ENCODE measurements at places on chromosomes 3 and 15.

DNA sequence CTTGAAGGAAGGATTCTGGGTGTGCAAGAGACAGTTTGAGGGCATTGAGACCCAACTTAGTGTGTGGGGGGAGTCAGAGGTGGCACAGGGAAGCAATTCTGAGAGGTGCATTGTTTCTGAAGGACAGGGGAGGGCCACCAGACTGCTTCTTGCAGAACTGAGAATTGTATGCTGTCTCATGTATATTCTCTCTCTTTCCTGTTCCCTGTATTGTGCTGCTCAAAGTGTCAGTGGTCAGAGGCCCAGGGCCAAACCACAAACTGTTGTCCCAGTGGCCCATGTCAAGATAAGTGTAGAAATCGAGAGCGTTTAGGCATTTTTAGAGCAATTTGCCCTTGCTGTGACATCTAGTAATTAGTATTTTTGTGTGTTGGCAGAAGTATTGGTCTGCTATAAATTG is 567.1 kb downstream of the EDEM1 start:
- no peak for DNase-seq

- no peak for DNase-seq
Measured at GRCh38 chr15:67992834-67993233, 61.3 kb upstream of the PIAS1 start.

DNA sequence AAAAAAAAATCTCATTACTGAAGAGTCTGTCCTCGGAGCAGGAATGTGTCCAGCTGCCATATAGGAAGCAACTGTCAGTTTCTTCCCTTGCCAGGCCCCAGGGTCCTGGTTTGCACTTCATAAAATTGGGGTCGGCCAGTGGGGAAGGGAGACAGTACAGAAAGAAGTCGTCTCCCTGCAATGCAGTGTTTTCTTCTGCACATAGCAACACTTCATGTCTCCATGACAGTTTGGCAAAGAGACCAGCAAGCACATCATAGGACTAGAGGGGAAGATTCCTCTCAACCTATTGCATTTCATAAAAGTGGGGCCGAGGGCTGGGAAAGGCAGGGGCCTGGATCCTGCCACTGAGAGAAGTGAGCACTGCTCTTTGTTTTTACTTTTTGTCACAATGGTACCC is 138.2 kb upstream of the HACD2 start:
- DNase-seq, result no peak

DNA sequence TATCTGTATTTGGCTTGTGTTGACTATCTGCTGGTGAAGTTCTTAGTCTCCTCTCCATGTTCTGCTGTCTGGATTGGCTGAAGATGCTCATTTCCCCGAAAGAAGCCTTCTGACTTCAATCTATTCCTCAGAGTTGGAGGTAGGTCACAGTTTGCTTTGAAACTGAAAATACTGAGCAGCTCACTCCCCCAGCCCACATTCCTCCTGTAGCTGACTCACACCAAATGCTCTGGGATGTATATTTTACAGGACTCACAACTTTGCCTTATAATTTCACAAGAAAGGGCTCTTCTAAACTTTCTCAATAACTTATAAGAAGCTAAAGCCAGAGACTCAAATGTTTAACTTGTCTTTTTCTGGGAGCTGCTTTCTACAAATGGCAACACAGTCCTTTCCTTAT is 36.3 kb upstream of the SNX4 start:
- DNase-seq, result no peak

DNA sequence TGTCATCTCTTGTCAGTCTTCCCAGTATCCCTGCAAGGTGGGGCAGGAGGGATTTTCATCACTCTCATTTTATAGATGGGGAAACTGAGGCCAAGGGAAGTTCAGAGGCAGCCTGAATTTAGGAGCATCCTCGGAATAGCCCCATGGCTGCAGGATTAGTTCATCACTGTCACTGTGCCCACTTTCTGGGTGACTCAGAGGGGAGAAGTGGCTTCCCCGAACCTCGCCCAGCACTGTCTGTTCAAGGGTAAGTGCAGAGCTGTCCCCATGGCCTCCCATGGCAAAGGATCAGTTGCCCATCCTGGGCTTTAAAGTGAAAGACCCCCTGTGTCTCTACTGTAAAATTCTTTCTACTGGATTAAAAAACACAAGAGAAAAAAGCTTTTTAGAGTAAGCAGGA is 60.0 kb upstream of the SEC13 start:
- DNase-seq, result peak; percentile 12

GRCh38 chr3:10392244-10392643 is 71.3 kb upstream of the SEC13 start:
- no peak for DNase-seq

- no peak for DNase-seq
Measured at GRCh38 chr15:80614711-80615360, 80.3 kb upstream of the ABHD17C start.

DNA sequence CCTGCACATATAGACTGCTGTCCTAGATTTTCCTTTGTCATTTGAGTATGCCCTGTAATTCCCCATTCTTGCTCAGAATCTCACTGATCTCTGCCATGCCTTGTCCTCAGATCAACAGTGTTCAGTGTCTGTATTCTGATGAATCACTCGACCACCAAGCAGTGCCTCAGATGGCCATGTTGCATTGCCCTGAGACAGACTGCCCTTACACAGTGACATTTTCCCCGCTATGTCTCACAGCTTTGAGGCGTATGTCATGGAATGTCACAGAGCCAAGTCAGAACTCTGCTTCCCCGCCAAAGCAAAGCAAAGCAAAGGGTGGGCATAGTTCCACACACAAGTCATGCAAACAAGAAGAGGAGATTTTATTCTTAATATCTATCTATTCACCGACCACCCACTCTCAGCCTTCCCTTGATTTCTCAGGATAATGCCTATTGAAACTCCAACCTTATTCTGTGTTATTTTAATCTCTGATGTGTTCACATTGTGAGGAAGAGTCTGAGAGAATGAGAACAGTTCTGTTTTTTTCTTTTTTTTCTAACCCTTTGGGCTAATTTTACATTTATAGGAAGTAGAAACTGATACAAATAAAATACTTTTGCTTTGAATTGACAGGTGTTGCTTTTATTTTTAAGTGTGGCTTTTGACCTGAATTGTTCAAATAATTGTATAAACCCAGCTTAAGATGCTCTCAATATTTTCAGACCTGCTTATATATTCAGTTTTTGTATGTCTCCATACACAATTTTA is 16.9 kb upstream of the PSMD6 start:
- no peak for DNase-seq

GRCh38 chr3:183022936-183023516 is 42.7 kb upstream of the DCUN1D1 start:
- no peak for DNase-seq

- no peak for DNase-seq
Measured at GRCh38 chr3:105865867-105866350, 2.9 kb downstream of the CBLB start.

DNA sequence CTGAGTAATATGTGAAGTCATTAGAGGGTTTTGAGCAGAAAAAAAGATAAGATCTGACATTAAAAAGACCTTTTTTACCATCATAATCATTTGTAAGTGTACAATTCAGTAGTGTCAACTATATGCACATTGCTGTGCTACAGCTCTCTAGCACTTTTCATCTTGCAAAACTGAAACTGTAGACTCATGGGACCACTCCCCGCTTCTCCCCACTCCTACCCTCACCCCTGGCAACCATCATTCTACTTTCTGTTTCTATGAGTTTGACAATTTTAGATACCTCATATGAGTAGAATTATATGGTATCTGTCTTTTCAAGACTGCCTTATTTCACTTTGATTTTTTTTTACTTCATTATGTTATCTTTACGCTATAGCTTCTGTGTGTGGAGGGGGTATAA is 112.8 kb downstream of the NSUN3 start:
- DNase-seq, result no peak

DNA sequence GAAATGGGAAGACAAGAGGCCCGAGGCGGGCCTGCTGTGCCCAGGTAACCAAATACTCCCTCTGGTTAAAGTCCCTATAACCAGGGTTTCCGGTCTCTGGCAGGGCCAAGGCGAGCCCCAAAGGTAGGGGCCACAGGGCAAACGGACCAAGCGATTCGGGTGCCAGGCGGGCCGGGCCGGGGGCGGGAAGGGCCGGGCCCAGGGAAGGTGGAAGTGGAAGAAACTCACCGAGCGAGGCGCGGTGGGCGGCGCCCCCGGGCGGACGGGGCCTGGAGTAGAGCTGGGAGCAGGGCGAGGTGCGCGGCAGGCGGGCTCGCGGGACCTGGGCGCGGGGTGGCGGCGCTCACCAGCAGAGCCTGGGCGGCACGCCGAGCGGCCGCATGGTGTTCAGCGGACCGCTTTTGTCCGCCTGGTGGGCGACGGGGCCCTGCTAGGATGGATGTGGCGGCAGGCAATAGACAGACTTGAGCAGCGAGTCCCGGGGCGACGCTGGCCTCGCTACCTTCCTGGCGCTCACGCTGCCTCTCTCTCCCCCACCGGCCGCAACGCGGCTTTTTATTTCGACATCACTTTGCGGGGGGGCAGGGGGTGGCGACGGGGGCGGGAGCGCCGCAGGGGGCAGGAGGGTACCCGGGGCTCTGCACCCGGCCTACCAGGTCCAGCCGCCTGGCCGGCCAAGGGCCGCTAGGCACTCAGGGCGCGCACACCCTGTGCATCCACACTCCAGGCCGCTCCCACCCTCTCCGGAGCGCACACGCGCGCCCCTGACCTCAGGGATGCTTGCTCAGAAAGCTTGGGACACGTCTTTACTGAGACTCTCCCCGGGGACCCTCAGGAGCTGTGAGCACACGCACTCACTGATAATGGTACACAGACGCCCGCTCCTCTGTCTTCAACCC is at the start of gene GATA2:
TSS of gene GATA2 (minus strand) at position 531 of the 899 bp plus-strand sequence. CDS start 6,170 bp downstream, outside the sequence.
- DNase-seq, result no peak

- DNase-seq, result no peak
Measured at GRCh38 chr3:53354945-53355498, 7.7 kb upstream of the DCP1A start.

- DNase-seq, result no peak
Measured at GRCh38 chr3:95797081-95797480, 1017.3 kb upstream of the EPHA6 start.

GRCh38 chr3:24713516-24713915 is 218.9 kb upstream of the THRB start:
- DNase-seq, result no peak

DNA sequence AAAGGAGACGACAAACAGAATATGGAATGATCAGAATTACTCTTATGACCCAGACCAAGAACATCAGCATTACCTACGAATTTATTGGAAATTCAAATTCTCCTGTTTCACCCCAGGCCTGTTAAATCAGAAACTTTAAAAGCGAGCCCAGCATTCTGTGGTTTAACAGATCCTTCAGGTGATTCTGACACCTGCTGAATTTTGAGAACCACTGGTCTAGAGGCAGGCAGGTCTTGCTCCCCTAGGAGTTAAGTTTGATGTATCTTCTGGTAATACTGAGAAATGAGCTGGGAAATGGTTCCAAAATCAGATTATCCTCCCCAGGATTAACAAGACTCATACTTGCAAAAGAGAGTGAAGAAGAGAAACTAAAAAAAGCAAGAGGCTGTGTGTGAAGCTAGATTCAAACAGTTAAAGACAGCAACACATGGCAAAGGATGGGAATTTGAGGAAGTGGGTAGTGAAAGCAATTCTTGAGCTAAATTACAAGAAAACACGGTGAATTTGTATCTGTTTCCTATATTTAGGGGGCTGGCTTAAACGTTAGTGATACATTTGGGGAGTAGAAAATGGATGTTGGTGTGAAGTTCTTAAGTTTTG is 66.0 kb downstream of the FLNB start:
- DNase-seq, result no peak

DNA sequence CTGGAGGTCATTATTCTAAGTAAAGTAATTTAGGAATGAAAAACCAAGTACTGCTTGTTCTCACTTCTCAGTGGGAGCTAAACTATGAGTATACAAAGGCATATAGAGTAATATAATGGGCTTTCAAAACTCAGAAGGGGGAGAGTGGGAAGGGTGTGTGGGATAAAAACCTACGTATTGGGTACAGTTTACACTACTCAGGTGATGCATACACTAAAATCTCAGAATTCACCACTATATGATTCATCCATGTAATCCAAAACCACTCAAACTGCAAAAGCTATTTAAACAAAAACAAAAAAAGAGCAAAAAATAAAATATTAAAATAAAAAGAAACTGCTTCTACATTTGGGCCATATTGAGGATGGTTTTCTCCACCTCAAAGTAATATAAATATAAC is 623.3 kb downstream of the NSUN3 start:
- no peak for DNase-seq

GRCh38 chr15:45551676-45552075 is 29.1 kb upstream of the SLC30A4 start:
- DNase-seq, result no peak

DNA sequence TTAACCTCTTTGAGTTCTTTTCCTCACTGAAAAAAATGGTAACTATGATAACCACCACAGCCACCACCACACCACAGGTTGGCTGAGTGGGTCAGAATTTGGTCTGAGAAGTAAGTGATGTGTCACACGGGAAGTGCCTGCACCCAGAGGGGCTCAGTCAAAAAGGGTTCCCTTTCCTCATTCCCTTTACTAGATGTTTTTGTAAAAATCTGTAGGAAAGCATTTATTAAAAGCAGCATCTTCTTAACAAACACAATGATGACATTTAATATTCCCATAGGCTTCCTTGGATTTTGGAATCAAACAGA is 23.2 kb downstream of the CFAP92 start:
- DNase-seq, result no peak

DNA sequence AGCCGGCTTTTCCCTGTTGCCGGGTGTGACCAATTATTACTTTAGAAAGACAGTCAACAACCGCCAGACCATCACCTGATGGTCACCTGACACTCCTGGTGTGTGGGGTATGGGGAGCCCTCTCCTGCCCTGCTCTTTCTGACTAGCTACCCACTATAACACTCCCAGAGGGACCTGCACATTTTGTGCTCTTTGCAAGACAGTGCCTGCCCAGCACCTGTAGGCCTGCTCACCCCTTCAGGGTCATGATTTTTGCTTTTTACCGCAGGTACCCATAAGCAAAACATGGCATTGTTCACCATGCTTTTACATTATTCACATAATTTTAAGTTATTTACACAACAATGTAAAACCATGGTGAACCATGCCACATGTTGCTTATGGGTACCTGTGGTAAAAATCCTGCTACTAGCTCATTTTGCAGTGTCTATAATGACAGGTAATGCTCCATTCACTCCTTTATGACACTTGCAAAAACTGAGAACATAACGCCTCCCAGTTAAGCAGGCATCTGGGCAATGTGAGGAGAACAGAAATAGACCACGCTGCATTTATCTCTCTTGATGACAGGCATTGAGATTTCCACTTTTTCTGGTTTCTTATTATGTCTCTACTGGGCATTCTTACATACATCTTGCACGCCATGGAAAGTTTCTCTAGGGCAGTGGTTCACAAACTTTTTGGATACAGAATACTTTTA is 9.9 kb downstream of the CCRL2 start:
- DNase-seq, result no peak

DNA sequence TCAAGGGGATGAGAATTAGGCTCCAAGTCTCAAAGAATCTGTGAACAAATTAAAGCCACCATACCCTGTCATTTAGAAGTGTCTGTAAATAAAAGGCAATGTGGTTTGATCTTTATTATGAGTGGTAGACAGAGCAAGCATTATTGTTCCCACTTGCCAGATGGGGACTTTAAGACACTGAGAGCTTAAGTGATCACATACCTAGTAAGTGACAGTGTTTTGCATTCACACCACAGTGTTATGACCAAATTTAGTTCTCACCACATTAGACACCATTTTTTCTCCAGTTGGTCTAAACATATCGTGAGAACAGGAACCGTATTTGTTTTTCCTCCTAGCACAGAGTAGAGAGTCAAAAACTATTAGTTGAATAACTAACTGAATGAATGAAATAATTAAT is 13.2 kb upstream of the ZBED2 start:
- no peak for DNase-seq

- DNase-seq, result no peak
Measured at GRCh38 chr3:150253622-150254021, 154.5 kb upstream of the TSC22D2 start.

- no peak for DNase-seq
Measured at GRCh38 chr3:149623824-149624223, 34.0 kb downstream of the WWTR1 start.

All from T1000 (cell line).